ENCODE measurements at places on chromosomes 6 and 20.

DNA sequence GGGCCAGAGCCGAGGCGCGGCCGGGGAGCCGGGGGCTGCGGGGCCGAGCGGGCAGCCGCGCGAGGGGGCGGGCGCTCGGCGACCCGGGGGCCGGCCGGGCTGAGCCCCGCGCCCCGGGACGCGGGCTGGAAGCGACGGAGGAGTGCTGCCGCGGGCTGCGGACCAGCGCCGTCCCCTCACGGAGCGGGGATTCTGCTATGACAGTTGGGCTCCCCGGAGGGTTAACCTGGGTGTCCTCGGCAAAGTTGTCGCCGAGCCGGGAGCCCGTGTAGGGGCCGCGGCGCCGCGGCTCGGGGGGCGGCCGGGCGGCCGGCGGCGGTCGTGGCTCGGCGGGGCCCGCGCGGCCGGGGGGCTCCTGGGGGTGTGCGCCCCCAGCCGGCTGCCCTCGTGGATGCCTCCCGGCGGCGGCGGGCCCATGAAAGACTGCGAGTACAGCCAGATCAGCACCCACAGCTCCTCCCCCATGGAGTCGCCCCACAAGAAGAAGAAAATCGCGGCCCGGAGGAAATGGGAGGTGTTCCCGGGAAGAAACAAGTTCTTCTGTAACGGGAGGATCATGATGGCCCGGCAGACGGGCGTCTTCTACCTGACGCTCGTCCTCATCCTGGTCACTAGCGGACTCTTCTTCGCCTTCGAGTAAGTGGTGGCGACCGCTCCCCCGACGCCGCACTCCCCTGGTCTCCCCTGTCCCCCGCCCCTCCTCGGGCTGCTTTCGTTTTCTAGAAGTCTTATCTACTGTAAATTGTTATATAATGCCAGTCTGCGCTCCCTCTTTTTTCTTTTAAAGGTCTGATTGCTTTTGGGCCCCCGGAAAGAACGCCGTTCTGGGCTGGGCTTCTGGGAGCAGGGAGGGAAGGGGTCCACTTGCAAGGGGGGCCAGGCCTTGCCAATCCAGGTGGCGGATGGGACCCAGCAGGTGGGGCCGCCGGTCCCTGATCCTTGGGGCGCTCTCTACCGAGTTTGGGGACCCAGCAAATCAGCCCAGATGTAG is 936 bp downstream of the ZDHHC14 start:
- peak; percentile 52 for DNase-seq

DNA sequence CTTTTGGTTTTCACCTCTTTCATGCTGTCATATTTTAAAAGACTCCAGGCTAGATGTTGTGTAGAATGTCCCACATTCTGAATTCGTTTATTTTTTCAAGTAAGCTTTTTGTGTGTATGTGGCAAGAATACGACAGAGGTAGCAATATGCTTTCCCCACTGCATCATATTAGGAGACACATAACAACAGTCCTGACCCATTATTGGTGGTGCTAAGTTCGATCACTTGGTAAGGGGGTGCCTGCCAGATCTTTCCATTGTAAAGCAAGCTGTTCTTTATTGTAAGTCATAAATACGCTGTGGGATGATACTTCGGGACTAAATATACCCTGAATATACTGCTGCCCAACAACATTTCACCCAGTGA is 588 bp upstream of the NCOA3 start:
- no peak for DNase-seq

- peak; percentile 87 for DNase-seq
These were observed 76.2 kb downstream of the ATXN1 start for GRCh38 chr6:16684896-16685554.

GRCh38 chr6:6006428-6007365 is at the start of gene NRN1:
TSS of gene NRN1 (minus strand) at chr6:6006925. CDS start at chr6:6006749, 176 bp downstream.
- DNase-seq, result no peak

- no peak for DNase-seq
These were observed 104.2 kb downstream of the NCOA3 start for GRCh38 chr20:47605673-47606413.

DNA sequence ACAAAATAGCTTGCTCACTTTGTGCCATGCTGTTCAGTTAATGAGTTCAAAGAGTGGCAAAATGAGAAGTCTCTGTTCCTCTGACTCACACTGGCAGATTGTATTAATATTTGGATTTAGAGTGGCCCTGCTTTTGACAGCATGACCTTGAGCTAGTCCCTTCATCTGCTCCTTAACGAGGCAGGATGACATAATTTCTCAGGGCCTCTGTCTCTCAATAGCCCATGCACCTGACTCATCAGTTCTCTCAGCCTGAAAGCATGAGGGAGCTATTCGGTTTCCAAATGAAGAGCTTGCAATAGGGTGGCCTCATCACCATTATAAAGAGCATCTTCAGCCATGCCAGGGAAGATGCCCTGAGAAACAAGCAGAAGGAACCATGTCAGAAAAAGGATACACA is 38.2 kb downstream of the CAP2 start:
- DNase-seq, result no peak

DNA sequence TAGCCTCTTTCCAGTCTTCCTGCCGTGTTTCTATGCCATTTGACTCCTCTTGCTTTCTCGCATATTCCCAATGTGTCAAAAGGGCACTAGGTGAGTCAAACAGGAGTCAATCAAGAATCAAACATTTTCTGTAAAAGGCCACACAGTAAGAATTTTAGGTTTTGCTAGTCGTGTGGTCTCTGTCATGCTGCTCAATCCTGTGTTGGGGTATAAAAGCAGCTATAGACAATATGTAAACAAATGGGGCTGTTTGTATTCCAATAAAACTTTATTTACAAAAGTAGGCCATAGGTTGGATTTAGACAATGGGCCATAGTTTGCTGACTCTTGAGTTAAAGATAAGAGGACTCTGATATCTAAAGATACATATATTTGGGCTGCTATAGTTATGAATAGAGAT is 235.4 kb upstream of the BTBD3 start:
- DNase-seq, result no peak

GRCh38 chr6:92201618-92202017 is 1217.7 kb downstream of the EPHA7 start:
- DNase-seq, result no peak

DNA sequence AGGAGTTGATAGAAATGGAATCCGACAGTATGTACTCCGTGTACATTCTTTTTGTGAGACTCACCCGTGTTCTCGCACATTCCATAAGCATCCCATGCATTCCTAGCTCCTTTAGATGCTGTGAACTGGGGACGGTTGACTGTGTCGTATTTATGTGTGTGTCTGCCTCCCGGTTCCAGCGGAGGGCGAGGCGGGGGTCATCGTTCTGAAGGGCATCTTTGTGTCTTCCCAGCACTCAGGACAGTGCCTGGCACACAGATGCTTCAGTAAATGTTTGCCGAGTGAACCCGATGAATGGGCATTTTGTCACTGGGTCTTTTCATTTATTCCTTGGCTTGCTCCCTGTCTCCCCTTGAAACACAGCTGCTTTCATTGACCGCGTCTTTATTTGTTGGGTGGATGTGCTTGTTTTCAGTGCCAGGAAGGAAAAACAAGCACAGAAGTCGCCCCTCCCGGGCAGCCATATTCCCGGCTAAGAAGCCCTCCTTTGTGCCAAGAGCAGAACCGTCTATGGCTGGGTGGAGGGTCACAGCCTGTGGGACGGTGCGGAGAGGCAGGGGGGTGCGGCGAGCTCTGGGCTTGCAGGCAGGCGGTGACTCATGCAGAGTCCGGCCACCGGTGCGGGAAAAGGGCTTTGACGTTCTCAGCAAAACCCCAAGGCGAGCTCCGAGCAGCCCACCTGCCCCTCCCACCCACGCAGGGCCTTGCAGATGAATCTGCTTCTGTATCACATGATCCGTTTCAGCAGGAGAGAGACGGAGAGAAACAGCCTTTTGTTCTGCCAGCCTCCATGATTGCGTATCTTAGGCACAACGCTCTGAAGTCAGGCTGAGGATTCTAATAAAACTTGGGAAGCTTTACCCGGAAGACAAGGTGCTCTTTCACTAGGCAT is 11.2 kb upstream of the PSMG4 start:
- no peak for DNase-seq

- no peak for DNase-seq
These were observed 469 bp downstream of the STX16 start for GRCh38 chr20:58651559-58651945.

GRCh38 chr6:51049983-51050877 is 231.6 kb downstream of the TFAP2B start:
- no peak for DNase-seq

- no peak for DNase-seq
These were observed 64.1 kb downstream of the NRN1 start for GRCh38 chr6:5942591-5942990.

GRCh38 chr6:146017672-146018071 is 11.2 kb upstream of the GRM1 start:
- no peak for DNase-seq

GRCh38 chr20:517221-517620 is 26.4 kb downstream of the CSNK2A1 start:
- DNase-seq, result no peak

GRCh38 chr6:149212892-149213801 is 104.4 kb upstream of the TAB2 start:
- DNase-seq, result no peak

DNA sequence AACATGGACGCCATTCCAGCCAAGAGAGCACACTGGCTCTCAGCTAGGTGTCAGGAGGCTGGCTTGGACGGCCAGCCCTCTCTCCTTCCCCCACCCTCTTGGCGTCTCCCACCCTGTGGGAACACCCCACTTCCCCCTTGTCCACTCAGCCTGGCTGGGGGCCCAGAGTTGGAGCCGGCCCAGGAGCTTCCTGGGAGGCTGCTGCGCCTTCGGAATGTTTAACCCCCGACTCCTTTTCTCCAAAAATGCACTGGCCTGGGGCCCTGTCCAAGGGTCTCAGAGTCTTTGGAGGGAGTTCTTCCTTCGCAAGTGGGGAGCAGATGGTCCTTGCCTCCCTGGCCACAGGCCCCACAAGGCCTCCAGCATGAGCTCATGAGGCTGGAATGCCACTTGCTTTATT is 4.1 kb downstream of the ADAM33 start:
- DNase-seq, result no peak

GRCh38 chr6:75893058-75893775 is 144.2 kb downstream of the MYO6 start:
- no peak for DNase-seq

DNA sequence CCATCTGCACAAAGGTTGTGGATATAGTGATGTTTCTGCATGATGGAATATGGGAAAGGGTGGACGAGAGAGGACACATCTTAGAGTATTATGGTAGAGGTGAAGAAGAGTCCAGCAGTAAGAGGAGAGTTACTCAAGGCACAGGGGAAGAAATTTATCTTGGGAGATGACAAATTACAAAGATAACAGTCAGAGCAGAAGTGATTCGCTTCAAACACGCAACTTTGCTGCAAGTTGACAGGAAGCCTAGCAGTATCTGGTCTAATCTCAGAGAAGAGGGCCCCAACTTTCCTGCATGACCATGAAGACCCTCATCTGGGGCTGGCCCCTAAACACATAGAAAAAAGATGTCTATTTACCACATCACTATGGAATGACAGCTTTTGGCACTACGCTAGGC is 1.2 kb upstream of the CALHM6 start:
- DNase-seq, result no peak

DNA sequence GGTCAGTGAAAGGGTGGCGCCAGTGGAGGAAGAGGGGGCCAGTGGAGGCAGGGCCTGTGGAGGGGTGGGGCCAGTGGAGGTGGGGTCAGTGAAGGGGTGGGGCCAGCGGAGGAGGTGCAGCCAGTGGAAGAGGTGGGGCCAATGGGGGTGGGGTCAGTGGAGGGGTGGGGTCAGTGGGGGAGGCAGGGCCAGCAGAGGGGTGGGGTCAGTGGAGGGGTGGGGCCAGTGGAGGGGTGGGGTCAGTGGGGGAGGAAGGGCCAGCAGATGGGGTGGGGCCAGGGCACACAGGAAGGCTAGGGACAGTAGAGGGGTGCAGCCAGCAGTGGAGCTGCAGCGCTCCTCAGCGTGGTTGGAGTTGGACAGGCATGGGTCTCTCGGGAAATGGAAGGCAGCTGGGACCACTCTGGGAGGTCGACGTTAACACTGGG is 18.7 kb downstream of the ADRM1 start:
- no peak for DNase-seq

- peak; percentile 22 for DNase-seq
These were observed 20.3 kb upstream of the HLA-DRB1 start for GRCh38 chr6:32609731-32610640.

DNA sequence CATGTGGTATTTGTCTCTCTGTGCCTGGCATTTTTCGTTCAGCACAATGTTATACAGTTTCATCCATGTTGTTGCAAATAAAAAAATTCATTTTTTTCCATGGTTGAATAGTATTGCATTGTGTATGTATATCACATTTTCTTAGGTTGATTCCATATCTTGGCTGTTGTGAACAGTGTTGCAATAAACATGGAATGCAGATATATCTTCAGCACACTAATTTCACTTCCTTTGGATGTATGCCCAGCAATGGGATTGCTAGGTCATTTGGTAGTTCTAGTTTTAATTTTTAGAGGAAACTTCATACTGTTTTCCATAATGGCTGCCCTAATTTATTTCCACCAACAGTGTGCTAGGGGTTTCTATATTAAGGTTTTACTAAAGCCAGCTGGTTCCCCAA is 52.6 kb downstream of the GFRAL start:
- no peak for DNase-seq

DNA sequence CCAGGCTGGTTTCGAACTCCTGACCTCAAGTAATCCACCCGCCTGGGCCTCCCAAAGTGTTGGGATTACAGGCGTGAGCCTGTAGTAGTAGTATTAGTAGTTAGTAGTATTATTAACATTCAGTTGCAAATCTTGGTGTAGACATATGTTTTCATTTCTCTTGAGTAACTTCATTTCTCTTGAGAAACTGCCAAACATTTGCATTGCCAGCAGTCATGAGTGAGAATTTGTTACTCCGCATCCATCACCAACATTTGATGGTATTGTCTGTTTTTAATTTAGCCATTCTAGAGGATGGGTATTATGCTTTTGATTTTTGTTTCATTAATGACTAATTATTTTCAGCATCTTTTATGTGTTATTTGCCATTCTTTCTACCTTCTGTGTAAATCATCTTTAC is 1.5 kb upstream of the ERVFRD-1 start:
- no peak for DNase-seq

- DNase-seq, result no peak
These were observed 46.9 kb downstream of the MAP3K4 start for GRCh38 chr6:161038229-161039031.

- no peak for DNase-seq
These were observed 10.5 kb downstream of the ANKRD66 start for GRCh38 chr6:46757214-46757596.

DNA sequence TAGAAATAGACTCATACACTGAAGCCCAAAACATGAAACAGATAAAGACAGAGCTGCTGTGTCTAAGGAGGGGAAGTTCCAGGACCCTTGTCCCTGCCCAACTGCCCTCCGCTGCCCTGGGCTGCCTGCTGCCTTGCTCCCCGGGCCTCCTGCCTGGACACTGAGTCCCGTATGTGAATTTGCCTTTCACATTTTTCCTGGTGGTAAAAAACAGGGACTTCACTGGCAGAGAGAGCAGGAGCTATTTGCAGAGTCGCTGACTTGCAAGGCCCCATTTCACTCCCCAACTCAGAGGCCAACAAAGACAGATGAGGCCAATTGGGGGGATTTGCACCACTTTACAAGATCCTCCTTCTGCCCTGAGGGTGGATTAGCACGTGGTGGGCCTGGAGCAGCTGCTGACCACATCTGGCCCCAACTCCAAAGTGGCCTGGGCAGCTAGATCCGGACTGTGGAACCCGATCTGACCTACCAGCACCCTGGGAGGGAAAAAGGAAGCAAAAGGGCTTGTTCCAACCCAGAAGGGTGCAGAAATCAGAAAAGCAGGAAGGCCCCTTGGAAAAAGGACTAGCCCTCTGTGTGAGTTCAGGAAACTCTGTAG is 61.4 kb downstream of the NOL4L start:
- no peak for DNase-seq

Measured in activated CD4-positive, alpha-beta T cell treated with anti-CD3 and anti-CD28 coated beads, Interleukin-2, amount 50 U/mL, for 4 hours (primary cell).